Stimulated activated CD4-positive, alpha-beta T cell treated with anti-CD3 and anti-CD28 coated beads, TNF-alpha, amount 100 ng/mL, for 24 hours (primary cell): ENCODE measurements at places on chromosomes 12 and 14.

DNA sequence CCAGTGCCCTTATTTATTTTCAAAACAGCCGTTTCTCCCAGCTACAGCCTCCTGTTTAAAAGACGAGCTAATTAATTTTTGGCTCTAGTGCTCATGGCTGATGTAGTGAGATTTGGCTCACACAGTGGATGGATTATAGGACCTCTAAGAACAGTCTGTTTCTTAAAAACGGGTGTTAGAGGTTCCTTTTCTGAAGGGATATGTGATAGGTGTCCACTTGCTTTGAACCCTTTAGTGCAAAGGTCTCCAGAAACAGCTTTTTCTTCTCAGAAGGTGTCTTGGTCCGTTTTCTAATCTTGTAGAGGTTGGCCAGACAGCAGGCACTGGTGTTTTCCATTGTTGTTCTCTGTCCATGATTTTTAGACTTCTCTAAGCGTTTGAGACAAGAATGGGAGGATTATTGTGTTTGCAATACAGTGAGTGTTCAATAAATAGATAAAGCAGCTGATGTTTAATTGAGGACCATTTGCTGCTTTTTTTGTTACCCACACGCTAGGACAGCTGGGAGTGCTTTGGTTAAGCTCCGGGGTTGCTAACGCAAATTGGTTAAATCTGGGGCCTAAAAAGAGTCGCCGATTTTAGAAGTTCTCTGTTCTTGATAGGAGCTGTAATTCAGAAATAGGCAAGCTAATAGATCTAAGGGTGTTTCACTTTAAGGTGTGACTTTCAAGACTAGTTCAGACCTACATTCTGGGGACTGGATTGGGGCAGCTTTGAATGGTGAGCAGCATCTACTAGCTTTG, 1.0 kb downstream of the BORCS5 start:
- no peak for DNase-seq

- no peak for DNase-seq
These were observed 9.9 kb downstream of the KRT83 start for GRCh38 chr12:52311285-52311648.

DNA sequence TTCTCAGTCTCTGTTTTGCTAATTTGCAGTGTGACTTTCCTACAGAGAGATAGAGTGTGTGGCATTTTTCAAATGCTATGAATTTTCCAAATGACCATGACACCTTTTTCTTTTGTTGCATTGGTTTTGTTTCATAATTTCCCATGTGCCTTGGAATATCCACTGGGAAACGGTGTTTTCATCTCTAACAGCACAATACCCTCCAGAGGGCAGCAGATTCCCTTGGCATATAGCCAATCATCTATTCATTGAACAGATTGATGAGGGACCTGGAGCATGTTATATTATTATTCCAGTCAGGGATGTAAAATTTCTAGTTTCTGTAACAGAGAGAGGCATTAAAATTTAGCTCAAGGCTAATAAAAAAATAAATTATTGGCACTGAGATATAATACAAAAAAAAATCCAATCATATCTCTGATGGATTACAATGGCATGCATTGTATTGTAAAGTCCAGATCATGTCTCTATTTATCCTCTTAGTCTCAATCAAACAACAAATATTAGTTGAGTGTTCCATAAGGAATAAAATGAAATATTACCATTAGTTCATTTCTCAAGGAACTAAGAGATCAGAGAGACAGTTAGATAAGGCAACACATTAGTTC, 29.6 kb upstream of the NTN4 start:
- no peak for DNase-seq

DNA sequence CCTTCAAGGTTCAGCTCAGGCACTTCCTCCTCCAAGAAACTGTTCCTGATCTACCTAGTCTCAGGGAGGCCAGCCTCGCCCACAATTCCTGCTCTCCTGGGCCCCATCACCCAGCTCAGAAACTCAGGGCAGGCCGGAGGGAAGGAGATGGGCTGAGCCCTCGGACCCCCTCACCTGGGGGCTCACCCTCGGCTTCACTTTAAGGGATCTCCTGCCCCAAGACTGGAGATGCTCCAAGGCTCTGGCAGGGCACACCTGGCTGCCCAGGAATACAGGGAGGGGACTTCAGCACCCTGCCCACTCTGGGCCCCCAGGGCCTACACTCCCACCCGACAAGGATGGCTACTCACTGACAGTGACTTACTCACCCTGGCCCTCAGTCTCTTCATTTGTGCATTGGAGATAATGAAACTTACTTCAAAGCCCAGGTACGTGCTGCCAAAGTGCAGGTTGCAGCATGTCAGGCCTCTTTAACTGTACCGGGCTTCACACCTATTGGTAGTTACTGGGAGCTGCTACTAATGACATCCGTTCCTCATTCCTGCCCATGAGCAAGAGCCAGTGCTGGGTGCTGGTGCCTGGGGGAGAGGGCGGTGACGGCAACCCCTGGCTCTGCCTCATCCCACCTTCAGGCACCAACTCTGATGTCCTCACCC, 21.0 kb upstream of the PPP1R13B start:
- DNase-seq = no peak

GRCh38 chr12:62995097-62995496, 60.1 kb upstream of the PPM1H start:
- no peak for DNase-seq

DNA sequence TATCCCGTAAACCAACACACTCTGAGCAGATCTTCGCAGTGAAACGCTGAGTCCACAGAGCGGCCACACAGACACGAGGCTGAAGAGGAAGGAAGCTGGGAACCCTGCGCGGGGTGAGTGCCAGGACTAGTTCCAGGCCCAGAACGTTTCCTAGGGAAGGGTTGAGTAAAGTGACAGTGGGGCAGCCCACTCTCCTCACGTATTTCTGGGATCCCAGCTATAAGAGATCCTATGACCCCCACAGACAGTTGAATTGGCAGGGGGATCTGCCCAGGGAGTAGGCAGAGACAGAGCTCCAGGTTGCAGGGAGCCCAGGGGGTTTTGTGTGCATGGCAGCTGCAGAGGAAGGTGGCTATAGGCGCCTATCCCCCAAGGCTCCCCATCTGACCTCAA, 51.1 kb downstream of the GTF2A1 start:
- DNase-seq = no peak

- DNase-seq = no peak
These were observed 3.0 kb downstream of the SMCO3 start for GRCh38 chr12:14810953-14811483.

DNA sequence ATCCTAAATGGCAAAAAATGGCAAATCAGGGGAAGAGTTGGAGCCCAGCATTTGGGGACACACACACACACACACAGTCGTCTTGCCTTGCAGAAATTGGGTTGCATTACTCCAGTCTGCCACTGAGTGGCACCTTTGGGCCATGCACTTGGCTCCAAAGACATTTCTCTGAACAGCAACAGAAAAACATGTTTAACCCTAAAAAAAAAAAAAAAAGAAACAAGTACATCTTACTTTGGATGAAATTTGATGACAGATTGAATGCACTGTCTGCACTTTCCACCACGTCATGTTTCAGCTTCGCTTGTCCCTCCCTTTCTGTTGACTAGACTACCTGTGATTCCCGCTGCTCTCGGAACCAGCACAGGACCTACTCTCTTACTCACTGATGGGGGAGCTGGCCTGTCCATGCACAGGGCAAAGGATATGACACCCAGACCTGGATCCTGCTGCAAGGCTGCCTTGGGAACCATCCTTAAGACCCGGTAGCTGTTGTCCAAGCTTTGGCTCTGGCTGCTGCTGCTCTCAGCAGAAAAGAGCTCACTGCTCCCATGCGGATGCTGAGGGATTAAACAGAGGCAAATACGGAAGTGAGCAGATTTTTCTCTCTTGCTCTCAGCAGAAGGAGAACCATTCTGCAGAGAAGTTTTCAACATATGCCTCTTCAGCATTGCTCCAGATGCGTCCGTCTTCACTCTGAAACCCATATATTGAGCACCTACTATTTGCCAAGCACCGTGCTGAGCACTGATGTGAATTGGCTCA, 376.8 kb downstream of the DPF3 start:
- DNase-seq = peak; percentile 58

DNA sequence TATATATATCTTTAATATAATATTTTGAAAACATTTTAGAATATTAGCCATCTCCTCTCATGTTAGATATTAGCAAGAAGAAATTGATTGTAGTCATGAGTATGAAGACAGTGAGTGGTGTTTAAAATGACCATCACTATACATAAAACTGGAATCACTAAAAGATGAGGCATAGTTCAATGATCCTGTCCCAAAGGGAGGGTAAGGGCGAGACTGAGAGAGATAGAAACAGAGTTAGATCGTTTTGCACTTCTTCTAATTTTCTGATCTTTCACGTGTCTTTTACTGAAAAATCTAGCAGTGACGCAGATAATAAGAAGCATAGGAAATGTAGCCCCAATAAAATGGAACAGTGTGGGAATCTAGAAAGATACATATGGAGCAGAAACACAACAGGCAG, 627.4 kb downstream of the SLC16A7 start:
- no peak for DNase-seq

DNA sequence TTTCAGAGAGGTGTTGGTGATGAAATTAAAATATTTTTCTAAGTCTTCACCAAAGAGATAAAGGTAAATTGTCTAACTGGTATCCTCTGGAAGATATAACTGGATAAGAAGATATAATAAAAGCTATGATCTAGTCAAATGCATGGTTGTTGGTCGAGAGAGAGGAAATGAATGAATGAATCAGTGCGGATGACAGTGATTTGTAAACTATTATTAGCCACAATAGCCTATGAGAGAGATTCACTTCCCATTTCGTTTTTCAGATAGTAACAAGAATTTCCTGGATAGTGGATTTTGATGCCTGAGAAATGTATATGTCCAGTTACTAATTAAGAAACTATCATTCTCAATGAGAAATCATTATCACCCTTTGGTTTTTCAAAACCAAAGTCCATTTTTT, 63.1 kb downstream of the HEATR5A start:
- no peak for DNase-seq

- peak; percentile 14 for DNase-seq
These were observed 20.9 kb downstream of the PDE6H start for GRCh38 chr12:14993537-14994266.

GRCh38 chr12:1692895-1693610, 2.2 kb downstream of the ADIPOR2 start:
- DNase-seq = no peak

DNA sequence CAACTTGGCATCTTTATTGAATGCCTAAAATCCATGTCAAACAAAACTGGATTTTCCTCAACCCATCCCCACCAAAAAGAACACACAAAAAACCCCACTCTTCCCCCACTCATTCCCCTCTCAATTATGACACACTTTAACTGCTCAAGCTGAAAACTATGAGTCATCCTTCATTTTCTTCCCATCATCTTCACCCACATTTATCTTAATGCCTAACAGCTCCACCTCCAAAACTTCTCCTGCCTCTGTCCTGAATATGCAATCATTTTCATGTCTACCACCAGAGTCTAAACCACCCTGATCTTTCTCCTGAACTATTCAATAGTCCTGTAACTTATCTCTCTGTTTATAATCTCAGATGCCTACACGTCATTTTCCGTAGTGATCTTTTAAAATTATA, 239.7 kb downstream of the BCAT1 start:
- DNase-seq = no peak

- no peak for DNase-seq
These were observed 19.1 kb upstream of the FICD start for GRCh38 chr12:108495823-108496579.
